ACHN (cell line): ENCODE measurements at places on chromosomes 12 and 14.
A peak's percentile ranks its signal among the peaks of the same experiment; 100 is the strongest.

DNA sequence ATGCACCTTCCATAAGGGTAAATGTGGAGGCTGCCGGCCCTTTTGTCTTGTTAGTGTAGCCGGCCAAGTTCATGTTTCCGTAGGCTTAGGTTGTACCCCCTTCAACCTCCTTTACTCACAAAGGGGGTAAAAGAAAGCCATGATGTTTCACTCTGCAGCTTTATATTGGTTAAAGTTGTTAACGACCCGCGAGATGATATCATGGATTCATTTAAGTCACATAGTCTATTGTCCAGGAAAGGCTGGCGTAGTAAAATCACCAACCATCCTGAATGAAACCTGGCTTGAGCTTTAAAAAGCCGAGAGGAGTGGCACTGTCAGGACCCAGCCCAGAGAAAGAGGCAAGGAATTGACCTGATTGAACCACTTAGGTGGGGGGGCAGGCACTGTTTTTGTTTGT is 1.3 kb downstream of the UNG start:
- DNase-seq, result peak; percentile 23

GRCh38 chr12:24820872-24821271 is 128.0 kb downstream of the BCAT1 start:
- DNase-seq, result peak; percentile 14

DNA sequence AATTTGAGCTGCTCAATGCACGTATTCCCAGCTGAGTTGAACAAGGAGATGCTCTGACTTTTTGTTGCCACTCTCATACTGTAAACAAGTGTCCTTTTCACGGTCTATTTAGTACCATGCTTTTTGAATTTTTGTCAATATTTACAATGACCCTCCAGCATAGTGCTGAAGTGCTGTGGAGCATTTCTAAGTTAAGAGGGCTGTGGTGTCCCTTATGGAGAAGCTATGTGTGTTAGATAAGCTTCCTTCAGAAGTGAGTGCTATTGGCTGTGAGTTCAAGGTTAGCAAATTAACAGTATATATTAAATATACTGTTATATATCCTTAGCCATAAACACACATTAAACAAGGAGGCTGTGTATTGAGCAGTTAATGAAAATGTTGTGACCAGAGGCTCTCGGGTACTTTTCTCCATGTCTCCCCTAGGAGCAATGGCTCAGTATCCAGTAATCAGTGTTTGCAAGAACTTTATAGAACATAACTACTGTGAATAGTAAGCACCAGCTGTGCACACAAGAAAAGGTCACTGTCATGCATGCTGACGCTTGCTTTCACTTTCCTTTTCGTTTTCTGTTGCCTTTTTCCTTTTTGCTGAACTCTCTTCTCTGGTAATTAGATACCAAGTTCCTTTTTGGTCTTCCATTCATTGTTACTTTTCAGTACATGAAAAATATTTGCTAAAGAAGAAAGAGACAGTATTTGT is 187.2 kb upstream of the NEDD1 start:
- peak; percentile 61 for DNase-seq

DNA sequence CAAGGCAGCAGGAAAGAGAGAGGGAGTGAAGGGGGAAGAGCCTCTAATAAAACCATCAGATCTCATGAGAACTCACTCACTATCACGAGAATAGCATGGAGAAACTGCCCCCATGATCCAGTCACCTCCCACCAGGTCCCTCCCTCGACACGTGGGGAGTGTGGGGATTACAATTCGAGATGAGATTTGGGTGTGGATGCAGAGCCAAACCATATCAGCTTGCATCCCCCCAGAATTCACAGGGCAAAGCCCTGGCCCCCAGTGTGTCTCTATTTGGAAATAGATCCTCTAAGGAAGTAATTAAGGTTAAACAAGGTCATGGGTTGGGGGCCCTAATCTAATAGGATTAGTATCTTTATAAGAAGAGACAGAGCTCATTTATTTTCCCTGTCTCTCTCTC is 56.1 kb upstream of the TCL1A start:
- no peak for DNase-seq
